Activated T-cell treated with anti-CD3 and anti-CD28 coated beads for 48 hours (primary cell): ENCODE measurements at places on chromosomes 16 and 17.

- DNase-seq, result peak; percentile 18
These were observed 12.1 kb upstream of the DCAF7 start for GRCh38 chr17:63537991-63538692.

- no peak for DNase-seq
These were observed 365.4 kb upstream of the TNRC6C start for GRCh38 chr17:77593081-77593480.

DNA sequence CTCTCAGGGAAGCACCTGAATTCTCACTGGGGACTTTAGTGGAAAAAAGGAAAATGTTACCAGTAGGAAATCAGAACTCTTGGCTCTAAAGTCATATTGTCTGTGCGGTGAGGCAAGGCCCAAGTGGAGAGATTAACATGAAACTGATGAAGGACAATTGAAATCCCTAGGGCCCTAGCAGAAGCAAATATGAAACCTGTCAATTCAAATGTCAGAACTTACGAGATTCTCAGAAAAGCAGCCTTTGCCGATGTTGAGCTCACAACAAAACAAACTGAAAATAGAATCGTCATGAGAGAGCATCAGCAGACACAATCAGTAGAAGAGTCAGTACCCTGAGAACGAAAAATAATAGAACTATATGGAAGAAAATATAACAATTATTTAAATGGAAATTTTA, 108.8 kb downstream of the ELAC2 start:
- DNase-seq, result no peak

DNA sequence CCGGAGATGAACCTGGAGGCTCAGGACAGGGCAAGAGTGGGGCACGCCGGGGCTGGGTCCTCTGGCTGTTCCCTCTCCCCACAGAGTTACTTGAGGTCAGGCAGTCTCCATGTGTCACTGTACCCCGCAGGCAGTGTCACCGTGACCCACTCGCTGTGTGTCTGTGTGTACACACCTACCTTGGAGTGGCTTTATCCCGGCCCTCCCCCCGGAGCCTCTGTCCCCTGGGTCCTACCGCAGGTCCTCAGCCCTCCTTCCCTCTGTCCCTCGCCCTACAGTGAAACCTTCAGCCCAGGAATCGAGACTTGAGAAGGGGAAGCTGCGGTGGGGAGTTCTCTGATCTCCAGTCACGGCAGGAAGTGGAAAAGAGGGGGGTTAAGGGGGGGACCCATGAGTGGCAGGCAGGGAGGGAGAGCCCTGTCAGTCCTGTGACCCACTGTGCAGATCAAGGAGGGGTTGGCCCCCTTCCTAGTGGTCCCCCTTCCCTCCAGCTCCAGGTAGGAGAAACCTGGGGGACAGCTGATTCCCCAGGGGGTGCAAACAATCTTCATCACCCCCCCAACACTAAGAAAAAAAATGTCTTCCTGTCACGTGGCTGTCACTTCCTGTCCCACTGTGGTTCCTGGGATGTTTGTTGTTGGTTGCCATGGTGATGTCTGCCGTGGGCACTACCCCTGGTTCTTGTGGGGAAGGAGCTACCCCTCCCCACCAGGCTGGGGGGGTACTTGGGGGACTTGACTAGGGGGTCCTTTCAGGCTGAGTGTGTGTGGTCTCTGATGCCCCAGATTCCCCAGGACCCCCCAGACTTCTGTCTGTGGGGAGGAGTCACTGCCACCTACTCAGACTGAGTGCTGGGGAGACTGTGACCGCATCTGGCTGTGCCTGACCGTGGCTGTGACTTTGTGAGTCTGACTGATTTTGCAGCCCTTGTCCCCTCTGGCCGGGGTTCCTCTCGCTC, 13.7 kb downstream of the RARA start:
- DNase-seq, result peak; percentile 71

DNA sequence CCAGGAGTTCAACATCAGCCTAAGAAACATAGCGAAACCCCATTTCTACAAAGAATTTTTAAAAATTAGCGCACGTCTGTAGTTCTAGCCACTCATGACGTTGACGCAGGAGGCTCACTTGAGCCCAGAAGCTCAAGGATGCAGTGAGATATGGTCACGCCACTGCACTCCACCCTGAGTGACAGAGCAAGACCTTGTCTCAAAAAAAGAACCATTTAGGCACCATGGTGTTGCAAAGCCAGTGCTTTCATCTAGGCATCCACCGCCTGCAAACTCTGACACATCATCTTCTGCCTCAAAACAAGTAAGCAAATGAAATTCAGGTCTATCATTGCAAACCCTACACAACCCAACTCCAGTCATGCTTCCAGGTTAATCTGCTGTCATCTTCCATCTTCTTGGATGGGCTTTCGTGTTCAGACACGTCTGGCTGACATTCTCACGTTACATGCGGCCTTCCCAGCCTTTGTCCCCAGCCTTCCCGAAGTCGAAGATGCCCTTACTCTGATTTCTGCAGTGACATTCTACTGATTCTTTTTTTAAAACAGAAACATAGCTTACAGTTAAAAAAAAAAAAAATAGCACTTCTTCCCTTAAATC, 8.9 kb downstream of the ANKRD11 start:
- no peak for DNase-seq

- DNase-seq, result no peak
These were observed 268.6 kb downstream of the PHKB start for GRCh38 chr16:47729701-47730100.

DNA sequence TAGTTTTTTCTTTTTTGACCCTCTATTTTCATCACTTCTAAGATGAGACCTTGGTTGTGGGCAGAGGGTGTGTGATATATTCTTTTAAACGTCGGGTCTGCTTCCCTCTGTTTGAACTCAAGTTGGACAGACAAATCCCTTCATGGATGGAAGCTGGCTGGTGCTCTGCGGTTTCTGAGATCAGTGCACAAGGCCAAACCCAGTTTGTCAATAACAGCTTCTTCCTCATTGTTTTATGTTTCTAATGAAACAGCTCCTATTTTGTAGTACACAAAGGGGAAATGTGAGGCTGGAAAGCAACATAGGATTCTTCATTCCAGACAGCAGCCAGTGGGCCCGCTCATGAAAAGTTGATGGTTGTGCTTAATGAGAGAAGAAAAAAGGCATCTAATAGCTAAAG, 159.6 kb downstream of the PRKCA start:
- no peak for DNase-seq

GRCh38 chr17:2689411-2690164, 22.0 kb downstream of the CLUH start:
- DNase-seq, result no peak

GRCh38 chr17:51121620-51122472, 1.2 kb upstream of the SPAG9 start:
- DNase-seq, result peak; percentile 88

DNA sequence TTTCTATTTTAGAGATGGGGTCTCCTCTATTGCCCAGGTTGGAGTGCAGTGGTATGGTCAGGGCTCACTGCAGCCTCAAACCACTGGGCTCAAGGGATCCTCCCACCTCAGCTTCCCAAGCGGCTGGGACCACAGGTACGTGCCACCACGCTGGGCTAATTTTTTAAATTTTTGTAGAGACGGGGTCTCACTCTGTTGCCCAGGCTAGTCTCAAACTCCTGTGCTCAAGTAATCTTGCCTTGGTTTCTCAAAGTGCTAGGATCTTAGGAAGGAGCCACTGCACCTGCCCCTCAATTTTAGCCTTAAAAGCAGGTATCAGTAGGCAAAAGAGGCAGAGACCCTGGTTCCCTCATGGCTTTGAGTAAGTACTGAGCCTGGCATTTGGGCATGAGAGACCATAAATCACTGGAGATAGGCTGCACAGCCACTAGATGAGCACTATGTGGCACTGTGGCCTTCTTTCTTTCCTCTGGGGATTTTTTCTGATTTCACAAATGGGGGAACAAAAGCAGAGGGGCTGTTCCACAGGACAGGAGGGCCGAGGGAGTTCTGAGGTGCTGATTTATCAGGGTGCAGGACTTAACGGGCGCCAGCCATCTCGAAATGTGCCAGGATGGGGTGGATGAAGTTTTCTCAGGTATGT, 82.2 kb downstream of the PLXDC1 start:
- DNase-seq, result no peak

DNA sequence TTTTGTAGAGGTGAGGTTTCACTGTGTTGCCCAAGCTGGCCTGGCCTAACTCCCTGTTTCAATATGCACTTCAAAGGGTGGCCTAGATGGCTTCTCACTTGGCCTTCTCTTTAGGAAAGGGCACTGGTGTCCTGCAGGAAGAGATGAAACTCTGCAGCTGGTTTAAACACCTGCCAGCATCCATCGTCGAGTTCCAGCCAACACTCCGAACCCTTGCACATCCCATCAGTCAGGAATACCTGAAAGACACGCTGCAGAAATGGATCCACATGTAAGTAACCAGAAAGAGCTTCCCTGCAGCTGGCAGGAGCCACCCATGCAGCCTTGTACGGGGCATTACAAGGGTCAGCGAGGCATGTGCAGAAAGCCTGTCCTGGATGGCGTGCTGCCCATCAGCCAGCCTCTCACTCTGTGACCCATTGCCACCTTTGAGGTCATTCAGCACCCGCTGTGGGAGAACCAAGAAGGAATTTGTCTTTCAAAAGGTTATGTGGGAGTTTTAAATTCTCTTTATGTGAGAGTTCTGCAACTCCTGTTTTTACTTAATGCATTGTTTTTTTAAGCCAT, 7.0 kb downstream of the COG1 start:
- DNase-seq, result no peak

DNA sequence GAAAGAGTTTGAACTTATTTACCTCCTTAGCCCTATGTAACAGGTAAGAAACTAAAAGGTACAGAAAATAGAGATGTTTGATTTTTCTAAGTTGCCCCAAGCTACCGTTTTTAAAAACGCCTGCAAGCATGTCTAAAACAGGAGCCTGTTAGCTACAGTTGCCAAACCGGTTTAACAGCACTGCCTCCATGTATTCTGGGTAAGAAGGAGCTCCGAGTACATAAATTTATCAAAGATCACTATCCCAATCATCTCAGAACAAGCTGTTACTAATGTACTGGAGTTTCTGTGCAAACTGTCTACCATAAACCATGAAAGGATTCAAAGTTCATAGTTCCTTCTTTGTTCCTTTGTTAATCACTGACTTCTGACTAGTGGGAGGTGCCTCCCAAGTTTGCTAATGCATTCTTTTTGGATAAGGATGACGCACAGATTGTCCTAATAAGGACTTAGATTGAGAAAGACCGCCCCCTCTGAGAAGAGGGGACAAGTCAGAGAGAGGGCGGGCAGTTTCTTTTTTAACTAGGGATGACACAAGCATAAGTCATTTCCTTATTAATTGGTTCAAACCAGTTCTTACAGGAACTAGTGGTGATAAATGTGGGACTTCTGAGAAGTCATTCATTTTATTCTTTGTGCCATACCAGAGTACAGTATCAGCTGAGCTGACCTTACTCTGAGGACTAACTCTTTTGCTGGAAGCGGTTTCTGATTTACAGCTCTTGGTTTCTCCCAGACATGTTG, 55.3 kb downstream of the TUBD1 start:
- no peak for DNase-seq

GRCh38 chr16:73265124-73265837, 217.4 kb upstream of the ZFHX3 start:
- no peak for DNase-seq

- DNase-seq, result no peak
These were observed 26.0 kb downstream of the DYNLL2 start for GRCh38 chr17:58109197-58109596.

GRCh38 chr17:73228748-73229236, 32.9 kb downstream of the CPSF4L start:
- DNase-seq, result no peak

DNA sequence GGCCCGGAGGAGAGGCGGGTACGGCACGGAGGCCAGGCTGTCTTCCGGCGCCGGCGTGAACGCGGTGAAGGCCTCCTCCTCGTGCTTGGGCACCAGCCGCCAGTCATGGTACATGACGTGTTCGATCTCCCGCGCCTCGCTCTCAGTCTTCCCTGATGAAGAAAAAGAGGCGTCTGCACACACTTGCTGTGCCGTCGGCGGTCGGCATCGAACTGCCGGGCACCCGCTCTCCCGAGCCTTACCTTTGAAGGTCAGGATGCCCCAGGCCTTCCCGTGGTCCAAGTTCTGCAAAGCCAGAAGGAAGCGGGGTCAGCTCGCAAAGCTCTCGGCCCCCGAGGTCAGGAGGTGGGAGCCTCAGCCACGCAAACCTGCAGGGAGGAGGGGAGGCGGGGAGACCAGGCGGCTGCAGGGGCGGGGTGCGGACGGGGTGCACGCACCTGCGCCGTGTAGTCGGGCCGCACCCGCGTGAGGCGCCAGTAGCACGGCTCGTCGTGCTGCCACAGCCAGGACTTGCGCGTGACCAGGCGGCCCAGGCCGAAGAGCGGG, at the start of gene EME2:
Gene EME2 (plus strand): TSS at position 449 of the 546 bp plus-strand sequence. CDS start 418 bp downstream, outside the sequence.
- DNase-seq, result peak; percentile 53

GRCh38 chr16:12260647-12261262, 284.2 kb downstream of the SNX29 start:
- no peak for DNase-seq
